ENCODE measurements at places on chromosomes 1 and 21.

GRCh38 chr1:30005972-30006619 is 717.3 kb downstream of the MATN1 start:
- no peak for ATAC-seq

- ATAC-seq = no peak
Observed at GRCh38 chr1:179126338-179127060, 44.6 kb downstream of the TOR3A start.

GRCh38 chr1:232226197-232226712 is 403.7 kb downstream of the SIPA1L2 start:
- no peak for ATAC-seq

- no peak for ATAC-seq
Observed at GRCh38 chr1:116179419-116179818, 68.2 kb downstream of the MAB21L3 start.

GRCh38 chr1:101728029-101728428 is 268.7 kb downstream of the OLFM3 start:
- ATAC-seq = no peak

GRCh38 chr21:45892156-45892915 is 89.2 kb upstream of the COL6A1 start:
- ATAC-seq = peak; percentile 79

- ATAC-seq = no peak
Observed at GRCh38 chr1:84506729-84507453, 510 bp upstream of the GNG5 start.

DNA sequence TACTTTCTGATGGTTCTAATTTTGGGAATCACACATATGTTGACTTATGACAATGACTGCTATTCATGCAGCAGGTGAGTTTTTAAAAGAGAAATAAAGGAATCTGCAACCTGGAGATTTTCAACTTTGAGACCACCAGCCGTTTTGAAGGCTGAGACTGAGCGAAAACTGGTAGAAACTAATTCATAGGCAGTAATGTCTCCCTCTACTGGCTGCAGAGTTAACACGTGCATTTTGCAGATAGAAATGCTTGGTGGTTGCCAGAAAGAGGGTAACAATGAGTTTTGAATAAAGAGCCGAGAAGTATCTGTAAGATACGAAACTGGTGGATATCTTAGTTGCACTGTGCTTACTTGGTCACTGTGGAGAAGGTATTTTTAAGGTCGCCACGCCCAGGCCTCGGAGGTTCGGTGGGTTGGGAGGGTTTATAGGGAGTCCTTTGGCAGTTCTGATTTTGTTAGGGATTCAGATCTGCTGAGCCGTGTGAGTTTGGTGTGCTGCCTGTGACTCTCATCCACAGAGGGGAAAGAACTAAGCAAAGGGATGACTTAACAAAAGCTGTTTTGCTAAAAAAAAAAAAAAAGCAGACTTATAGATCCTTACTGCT is 83.0 kb downstream of the RYR2 start:
- ATAC-seq = no peak

DNA sequence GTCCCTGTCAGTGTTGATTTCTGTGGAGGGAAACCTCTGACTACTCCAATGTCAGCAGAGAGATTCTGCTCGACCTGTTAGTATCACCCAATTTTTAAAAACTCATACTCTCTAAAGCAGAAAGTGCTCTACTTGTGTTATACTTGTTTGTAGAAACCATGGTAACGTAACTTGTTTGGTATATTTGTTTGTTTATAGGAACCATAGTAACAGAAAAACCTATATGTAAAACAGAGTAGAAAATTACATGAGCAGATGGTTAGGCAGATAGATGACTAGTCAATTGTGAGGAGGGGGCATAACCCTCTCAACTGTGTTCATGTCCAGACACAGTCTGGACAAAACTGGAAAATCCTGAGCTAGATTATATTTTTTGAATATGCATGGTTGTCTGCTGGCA is 6.7 kb downstream of the TRIM45 start:
- ATAC-seq = no peak

DNA sequence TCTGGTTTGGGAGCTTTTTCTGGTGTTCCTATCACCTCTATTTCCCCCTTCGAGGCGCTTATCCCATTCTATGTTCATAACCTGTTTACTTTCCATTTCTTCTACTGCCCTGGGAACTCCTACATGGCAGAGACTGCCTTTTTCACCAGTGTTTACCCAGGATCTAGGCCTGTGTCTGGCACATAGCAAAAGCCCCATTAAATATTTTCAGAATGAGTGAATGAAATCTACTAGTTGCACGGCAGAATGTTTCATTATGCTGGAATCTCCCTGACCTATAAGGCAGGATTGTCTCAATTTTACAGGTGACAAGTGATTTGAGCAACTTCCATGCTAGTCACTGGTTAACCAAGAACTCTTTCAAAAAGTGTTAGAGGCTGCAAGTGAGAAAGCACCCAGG is 70.1 kb downstream of the PGM1 start:
- ATAC-seq = no peak

DNA sequence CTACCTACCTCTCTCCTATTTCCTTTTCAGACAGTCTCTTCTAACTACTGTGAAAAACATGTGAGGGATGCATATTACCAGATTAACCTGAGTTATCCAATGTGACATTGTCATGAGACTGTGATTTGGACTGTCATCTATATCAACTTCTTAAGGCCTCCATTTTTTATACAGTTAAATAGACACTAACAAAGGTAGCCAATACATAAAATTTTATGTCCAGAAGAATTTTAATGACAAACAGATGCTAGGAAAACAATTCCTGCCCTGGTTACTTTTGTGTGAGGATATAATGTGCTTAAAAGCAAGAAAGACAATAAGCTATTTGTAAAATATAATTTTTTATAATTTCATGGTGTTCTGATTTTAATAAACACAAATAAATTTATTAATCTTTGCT is 136.2 kb downstream of the DPYD start:
- ATAC-seq = no peak

DNA sequence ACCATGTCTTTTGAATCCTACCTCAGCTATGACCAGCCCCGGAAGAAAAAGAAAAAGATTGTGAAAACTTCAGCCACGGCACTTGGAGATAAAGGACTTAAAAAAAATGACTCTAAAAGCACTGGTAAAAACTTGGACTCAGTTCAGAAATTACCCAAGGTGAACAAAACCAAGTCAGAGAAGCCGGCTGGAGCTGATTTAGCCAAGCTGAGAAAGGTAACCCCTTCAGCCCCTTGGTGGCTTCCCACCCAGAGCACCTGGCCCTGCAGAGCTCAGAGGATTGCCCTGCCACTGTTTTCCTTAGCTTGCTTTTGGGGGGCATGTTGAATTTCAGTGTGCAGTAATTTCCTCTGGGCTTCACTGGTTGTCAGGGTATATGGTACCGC is 8.5 kb downstream of the ELOA start:
- no peak for ATAC-seq

DNA sequence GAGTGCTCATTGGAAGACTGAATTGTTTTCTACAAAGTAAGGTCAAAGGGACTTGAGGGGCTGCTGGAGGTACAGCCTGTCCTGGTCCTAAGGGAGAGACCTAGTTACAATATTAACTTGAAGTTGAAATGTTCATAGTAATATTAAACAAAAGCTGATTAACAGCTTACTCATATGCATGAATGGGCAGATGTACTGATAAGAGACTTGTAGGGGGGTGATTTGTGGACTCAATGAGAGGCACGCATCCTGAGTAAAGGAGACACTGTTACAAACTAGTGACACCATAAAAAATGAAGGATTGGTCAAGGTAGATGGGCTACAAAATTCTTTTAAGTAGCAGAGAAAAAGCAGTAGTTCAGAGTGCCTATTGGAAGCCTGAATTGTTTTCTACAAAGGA is 2.7 kb downstream of the HSD11B1 start:
- no peak for ATAC-seq

GRCh38 chr21:38631676-38632075 is 133.4 kb upstream of the ERG start:
- ATAC-seq = no peak

DNA sequence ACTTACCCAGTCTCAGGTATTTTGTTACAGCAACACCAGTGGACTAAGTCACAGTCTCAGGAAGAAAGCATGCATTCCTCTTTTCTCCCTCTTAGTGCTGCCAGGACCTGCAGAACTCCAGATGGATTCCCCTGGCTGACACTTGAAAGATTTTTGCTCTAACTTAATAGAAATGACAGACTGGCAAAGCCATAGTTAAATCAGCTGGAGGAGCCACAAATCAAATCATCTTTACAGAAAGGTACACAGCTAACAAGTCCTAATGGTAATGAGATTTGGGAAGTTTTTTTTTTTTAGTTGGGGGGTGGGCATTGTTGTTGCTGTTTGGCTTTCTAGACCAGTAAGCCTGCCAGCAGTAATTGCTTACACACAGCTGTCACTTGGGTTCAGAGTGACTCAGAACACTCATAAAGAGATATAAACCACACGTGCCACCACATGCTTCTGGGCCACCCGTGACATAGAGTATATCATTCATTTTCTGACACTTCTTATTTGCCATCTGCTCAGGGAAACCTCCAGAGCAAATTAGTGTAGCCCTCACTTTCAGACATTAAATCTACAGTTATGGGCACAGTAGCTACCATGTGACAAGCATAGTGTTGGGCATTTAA is 72.4 kb downstream of the FH start:
- no peak for ATAC-seq

DNA sequence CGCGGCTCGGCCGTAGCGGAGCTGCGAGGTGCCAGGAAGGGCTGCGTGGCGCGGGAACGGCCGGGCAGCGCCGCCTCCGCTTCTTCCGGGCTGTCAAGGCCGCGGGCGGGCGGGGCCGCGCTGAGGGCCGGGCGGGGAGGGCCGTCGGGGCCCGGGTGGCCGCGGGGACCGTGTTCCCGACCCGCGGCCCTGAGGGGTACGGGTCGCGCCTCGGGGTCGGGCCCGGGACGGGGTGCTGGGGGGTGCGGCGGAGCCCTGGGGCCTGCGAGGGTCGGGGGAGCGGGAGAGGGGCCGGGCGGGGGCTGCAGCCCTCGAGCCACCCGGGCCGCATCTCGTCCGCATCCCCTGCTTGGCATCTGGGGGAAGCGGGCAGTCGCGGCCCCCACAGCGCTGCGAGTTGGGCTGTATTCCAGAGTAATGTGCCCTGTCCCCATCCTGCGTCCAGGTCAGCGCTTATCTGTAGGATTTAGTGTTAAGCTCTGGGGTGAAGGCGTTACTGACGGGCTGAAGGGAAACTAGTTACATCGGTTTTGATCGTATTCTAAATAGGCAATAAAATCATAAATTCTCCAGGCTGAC is 379 bp downstream of the RER1 start:
- peak; percentile 64 for ATAC-seq

- ATAC-seq = no peak
Observed at GRCh38 chr1:98400446-98400845, 261.1 kb upstream of the SNX7 start.

DNA sequence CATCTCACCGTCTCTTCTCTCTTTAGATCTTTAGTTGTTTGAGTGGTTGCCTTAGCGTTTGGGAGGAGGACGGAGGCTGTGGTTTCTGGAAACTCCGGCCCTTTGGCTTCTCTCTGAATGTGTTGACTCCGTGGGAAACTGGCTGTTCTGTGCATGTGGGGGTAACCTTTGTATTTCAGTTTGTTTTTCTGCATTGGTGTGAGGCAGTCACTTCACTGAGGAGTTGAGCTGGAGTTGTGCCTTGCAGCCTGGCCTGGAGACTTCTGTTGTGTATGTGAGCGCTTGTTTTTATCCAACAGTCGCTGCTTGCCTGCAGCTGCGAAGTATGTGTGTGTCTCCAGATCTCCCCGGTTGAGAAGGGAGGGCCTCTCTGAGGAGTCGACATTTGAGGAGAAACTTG is 33.6 kb downstream of the CLDN14 start:
- no peak for ATAC-seq

DNA sequence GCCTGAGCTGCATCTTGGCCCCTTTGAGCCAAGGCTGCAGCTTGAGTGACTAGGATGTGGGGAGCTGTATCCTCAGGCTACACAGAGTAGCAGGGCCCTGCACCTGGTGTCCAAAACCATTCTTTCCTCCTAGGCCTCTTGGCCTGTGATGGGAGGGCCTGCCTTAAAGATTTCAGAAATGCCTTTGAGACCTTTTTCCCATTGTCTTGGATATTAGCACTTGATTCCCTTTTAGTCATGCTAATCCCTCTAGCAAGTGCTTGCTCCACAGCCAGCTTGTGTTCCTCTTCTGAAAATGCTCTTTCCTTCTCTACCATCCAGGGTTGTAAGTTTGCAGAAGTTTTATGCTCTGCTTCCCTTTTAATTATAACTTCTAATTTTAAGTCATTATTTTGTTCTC is 21.7 kb upstream of the KIRREL1 start:
- no peak for ATAC-seq

DNA sequence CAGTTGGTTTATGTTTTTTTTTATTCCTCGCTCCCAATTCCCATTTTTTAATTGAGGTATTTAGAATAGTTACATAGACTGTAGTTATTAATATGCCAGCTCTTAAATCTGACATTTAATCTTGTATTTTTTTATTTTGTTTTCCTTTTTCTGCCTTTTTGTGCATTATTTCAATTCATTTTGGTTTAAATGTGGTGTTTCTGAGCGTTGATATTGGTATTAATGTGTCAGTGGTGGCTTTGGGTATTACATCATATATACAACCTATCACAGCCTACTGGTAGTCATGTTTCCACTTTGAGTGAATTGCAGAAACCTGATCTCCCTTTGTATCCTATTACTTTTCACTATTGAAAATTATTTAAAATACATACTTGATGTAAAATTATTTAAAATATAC is 1027.3 kb downstream of the KCNT2 start:
- no peak for ATAC-seq

DNA sequence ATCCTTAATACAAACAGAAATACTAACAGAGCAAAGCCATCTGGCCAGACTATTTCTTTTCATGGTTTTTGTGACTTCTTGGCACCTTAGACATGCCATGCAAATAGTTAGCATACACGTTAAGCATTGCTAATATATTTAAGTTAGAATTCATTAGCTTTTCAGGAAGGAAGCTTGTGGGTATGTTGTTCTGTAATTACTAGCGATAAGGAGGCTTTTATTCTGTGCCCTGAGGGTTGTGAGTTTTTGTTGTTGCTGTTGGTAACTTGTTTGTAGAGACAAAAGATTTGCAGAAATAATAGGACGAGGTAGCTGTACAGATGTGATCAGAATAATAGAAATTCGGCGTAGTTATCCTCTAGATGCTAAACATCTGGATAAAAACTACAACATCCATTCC is 305.3 kb downstream of the TM2D1 start:
- no peak for ATAC-seq

All from stimulated activated memory B cell treated with anti-CD40 and anti-IgM and Interleukin-4, amounts not matched to agents 10 μg/mL and 1 μg/mL and 100 μg/mL, for 72 hours (primary cell).